ENCODE measurements at places on chromosomes 5 and 9.

- DNase-seq, result no peak
Observed at GRCh38 chr9:18045326-18045725, 428.6 kb upstream of the ADAMTSL1 start.

GRCh38 chr5:56440871-56441740 lies 208.0 kb upstream of the ANKRD55 start:
- no peak for DNase-seq

GRCh38 chr9:124364141-124364540 lies 51.1 kb downstream of the PSMB7 start:
- DNase-seq, result no peak

- no peak for DNase-seq
Observed at GRCh38 chr9:114238472-114238871, 83.1 kb downstream of the COL27A1 start.

DNA sequence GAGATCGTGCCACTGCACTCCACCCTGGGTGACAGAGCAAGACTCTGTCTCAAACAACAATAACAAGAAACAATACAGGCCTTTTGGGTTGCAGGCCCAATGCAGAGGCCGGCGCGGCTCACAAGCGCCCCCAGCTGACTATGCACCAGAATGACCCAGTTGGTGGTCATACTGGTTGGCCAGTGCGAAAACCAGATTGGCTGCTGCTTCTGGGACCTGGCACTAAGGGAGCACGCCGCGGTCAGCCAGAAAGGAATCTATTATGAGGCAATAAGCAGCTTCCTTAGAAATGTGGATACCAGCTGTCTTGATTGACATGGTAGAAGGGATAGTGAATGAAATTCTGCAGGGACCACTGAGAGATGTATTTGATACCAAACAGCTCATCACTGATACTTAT lies 35.0 kb downstream of the RANBP17 start:
- no peak for DNase-seq

GRCh38 chr5:35789732-35790456 lies 66.8 kb upstream of the IL7R start:
- no peak for DNase-seq

DNA sequence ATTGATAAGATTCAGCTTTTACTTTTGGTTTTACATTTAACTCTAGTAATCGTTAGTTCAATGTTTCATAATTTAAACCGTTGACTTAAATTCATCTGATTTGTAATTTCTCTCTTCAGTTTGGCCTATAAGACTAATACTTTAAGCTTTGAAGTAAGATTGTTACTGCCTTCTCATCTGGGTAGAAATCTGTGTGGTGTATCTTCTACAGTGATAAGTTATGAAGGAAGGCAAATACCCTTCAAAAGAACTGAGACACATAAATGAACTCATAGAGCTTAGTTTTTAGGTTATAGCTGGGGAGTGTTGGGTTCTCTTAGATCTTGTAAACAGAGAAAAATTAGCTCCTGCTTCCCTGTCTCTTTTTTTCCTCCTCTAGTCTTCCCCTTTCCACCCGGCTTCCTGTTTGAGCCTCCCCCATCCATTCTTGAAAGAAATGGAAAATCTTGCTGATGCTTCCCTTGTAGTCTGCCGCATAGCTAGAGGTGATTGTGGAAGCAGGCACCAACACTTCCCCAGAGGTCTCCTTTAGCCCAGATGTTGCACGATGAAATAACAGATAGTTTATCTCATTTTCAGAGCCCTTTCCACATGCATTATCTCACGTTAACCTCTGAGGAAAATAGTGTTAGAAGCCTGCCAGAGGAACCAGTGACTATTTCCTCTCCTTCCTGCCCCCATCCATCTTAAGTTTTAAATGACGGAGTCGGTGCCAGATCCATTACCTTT lies 2.0 kb upstream of the F2RL2 start:
- DNase-seq, result no peak

DNA sequence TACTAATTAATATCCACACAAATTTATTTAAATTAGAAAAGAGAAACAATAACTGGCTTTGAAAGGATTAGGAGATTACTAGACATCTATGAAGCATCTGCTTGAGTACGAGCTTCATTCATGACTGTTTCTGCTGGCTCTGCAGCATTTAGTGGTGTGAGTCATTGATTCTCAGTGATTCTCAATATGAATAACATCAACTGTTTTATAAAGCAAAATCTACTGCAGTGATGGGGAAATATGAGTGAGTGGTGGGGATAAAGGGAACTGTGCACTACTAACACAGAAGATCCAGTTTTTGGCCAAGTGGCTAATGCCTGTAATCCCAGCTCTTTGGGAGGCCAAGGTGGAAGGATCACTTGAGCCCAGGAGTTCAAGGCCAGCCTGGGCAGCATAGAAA lies 8.4 kb downstream of the FNBP1 start:
- no peak for DNase-seq

- no peak for DNase-seq
Observed at GRCh38 chr9:116632990-116633838, 53.9 kb upstream of the TRIM32 start.

GRCh38 chr5:143041972-143042770 lies 272.0 kb downstream of the ARHGAP26 start:
- no peak for DNase-seq

- no peak for DNase-seq
Observed at GRCh38 chr5:142758796-142759145, 11.4 kb upstream of the ARHGAP26 start.

DNA sequence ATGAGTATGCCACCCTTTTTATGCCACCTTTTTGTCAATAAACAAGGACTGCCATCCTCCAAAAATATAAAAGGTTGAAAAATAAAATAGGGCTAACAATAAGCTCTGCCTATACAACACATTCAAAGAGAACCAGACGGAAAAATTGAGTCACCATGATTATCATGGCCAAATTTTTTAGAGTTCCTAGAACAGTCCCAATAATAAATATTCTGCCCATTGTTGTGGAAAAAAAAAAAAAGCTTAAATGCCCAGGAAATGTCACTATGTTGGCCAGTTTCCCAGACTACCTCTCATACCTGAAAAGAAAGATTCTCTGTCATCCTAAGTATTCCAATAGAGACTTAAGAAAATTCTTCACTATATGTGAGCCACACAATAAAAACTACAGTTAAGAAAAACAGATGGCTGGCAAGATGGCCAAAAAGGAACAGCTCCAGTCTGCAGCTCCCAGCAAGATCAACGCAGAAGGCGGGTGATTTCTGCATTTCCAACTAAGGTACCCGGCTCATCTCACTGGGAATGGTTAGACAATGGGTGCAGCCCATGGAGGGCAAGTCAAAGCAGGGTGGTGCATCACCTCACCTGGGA lies 149.0 kb downstream of the TMEM161B start:
- no peak for DNase-seq

GRCh38 chr9:74589576-74589975 lies 92.4 kb downstream of the RORB start:
- no peak for DNase-seq

- DNase-seq, result no peak
Observed at GRCh38 chr5:171295801-171296200, 13.2 kb upstream of the TLX3 start.

DNA sequence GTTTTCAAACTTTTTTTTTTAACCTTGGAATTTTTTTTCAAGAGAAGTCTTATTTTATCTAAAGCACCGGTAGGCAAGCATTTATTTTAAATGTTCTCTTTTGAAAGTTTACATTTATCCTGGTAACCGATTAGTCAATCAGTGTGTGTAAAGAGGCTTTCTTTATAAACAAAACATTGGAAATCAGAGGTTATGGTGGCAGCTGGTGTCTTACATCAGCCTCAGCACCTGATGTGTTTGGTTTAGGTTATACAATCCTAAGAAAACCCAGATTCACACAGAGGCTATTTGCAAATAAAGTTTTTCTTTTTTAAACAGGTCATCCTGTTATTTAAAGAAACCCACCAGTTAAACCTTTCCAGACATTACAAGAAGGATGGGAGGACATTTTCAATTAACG lies 173.3 kb upstream of the GDNF start:
- DNase-seq, result no peak

- DNase-seq, result no peak
Observed at GRCh38 chr5:107553117-107553555, 117.6 kb downstream of the EFNA5 start.

GRCh38 chr5:126975796-126976195 lies 54.6 kb downstream of the MARCHF3 start:
- DNase-seq, result no peak

- no peak for DNase-seq
Observed at GRCh38 chr9:136703276-136703860, 9.0 kb upstream of the DIPK1B start.

GRCh38 chr5:125683669-125684068 lies 739.5 kb upstream of the GRAMD2B start:
- DNase-seq, result no peak

DNA sequence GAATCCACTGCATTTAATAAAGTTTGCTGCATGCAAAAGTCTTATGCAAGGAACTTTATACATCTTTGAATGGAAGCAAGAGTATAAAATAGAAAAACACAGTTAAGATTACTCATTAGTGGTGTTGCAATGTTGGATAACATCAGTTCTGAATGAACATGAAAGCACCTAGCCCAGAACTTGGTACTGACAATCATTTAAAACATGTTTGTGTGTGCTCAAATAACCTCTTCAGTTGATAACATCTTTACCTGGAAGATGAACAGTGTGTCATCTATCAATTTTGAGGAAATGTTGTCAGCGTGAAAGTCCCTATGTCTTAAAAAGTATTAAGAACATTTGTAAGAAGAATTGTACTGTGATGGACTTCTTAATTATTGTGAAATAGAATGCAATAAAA lies 370.4 kb upstream of the GRAMD2B start:
- DNase-seq, result no peak

GRCh38 chr9:75448281-75448680 lies 360.0 kb downstream of the OSTF1 start:
- DNase-seq, result no peak

GRCh38 chr5:81980160-81980559 lies 8.3 kb downstream of the ATG10 start:
- DNase-seq, result no peak

DNA sequence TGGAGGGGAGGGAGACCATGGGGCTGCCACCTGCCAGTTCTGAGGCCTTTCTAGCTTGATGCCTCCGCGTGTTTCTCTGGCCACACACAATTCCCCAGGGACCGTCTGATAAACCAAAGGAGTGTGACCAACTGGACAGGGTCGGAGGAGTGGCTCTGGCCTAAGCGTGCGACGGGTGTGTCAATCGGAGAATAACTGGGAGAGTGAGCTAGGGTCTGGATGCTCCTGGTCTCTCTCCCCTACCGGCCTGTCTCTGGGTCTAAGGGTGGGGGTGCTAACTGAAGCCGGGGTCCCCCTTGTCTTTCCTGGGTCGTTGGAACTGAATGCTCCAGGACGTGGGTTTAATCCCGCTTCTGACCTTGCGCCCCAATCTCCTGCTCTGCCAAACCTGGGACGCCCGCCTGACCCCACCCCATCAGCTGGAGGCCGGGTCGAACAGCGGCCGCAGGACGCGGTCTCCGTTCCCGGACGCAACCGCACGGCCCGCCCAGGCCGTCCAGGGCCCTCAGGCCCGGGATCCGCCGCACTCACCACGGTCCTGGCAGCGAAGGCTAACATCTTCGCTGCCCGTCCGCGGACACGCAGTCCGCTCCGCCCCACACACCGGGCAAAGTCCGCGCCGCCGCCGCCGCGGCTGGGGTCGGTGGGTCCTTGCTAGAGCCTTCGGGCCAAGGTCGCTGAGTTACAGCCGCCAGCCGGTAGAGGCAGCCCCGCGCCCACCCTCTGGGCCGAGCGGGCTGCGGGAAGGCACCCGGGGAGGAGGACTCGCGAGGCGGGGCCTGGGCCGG lies 447 bp downstream of the CRAT start:
- DNase-seq, result no peak

DNA sequence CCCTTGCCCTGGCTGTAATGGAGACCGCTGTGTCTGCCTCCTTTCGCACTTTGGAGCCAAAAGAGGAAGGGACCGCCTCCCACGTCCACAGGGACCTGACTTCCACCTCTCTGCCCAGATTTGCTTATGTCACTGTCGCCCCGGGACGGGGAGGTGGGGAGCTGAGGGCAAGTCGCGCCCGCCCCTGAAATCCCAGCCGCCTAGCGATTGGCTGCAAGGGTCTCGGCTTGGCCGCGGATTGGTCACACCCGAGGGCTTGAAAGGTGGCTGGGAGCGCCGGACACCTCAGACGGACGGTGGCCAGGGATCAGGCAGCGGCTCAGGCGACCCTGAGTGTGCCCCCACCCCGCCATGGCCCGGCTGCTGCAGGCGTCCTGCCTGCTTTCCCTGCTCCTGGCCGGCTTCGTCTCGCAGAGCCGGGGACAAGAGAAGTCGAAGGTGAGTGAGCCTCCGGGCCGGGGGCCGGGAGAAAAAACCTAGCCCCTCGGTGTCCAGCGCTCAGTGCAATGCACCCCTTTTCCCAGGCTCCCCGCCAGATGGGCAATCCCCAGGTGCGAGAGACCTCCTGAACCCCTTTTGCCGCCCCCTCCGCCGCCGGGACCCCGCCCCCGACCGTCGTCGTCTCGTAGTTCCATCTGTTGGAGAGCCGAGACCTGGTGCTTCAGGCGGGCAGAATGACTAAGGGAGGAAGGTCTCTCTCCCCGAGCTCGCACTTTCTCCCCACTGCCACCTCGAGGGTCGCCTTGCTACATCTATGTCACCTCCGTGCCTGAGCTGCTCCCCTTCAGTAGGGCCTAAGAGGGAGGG lies at the start of gene GPX3:
Gene GPX3 (plus strand): TSS at position 288 of the 807 bp plus-strand sequence. CDS start 64 bp downstream, at position 352.
- DNase-seq, result no peak

- no peak for DNase-seq
Observed at GRCh38 chr5:133565993-133566392, 46.3 kb downstream of the FSTL4 start.

GRCh38 chr5:172731680-172732074 lies 39.3 kb downstream of the DUSP1 start:
- DNase-seq, result no peak

GRCh38 chr9:131865446-131866195 lies 125.7 kb upstream of the RAPGEF1 start:
- no peak for DNase-seq

DNA sequence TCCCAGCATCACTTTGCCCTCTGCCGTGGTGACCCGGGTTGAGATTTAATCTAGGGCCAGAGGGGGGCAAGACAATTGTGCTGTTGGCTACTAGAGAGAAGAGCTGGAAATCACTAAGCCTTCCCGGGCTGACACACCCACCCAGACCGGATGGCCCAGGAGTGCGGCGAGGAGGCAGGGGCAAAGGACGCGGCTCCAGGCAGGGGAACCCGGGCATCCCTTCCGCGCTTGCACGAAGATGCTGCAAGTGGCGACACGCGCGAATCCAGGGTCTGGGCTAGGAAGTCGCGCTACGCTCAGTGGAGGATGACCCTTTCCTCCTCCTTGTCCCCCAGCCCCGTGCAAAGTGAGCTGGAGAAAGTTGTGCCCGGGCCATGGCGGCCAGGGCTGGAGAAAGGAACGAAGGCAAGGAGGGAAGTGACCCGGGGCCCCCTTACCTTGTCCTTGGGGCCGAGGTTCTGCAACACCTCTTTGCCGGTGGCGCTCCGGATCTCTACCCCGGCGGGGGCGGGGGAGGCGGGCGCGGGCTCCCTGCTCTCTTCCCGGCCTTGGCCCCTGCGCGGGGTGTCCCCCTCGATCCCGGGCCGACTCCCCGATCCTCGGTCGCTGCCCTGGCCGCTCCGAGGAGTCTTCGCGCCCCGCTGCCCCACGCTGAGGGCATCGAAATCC lies 693 bp downstream of the DPYSL3 start:
- no peak for DNase-seq

- DNase-seq, result no peak
Observed at GRCh38 chr5:178547052-178547666, 43.0 kb downstream of the COL23A1 start.

GRCh38 chr9:80841888-80842287 lies 847.5 kb downstream of the TLE1 start:
- DNase-seq, result no peak

- no peak for DNase-seq
Observed at GRCh38 chr5:159163701-159164046, 45.7 kb downstream of the RNF145 start.

- DNase-seq, result no peak
Observed at GRCh38 chr9:95732802-95733688, 142.4 kb upstream of the ERCC6L2 start.

Data from activated CD4-positive, alpha-beta T cell treated with anti-CD3 and anti-CD28 coated beads, Interleukin-2, amount 50 U/mL, for 24 hours (primary cell).